HFFc6 (cell line): ENCODE measurements at places on chromosomes 13 and 19. TPM values are rescaled to one million over a fixed set of nuclear protein-coding genes. Genes with fewer than 3 reads are reported as not detected.
A peak's percentile ranks its signal among the peaks of the same experiment; 100 is the strongest.

GRCh38 chr13:100789968-100790367, 115.4 kb upstream of the TMTC4 start:
- no peak for DNase-seq

DNA sequence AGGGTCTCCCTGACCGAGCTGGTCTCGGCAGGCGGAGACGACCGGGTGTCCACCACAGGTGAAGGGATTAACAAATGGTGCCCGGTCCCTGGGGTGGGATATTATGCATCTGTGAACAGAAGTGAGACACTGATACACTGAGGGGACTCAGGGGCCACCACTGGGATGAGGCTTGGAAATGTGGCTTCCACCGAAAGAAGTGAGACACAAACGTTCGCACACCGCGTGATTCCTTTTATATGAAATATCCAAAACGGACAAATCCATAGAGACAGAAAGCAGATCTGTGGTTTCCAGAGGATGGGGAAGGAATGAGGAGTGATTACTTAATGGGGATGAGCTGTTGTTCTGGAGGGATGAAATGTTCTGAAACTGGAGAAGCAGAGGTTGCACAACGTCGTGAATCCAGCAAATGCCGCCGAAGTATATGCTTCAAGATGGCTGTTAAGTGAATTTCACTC, 47.5 kb downstream of the C13orf46 start:
- peak; percentile 61 for DNase-seq

The IL11 gene
- 26.4 to 38.8 TPM (median 36.9 TPM) in 3 replicates for total RNA-seq

The ZNF331 gene
- total RNA-seq = 10.0 to 13.0 TPM (median 10.5 TPM) in 3 replicates

- DNase-seq = no peak
Observed at GRCh38 chr19:40493778-40494177, 27.0 kb downstream of the SPTBN4 start.

The CYP2A13 gene
- total RNA-seq = not detected in 3 replicates

GRCh38 chr13:35225159-35225558, 251.3 kb downstream of the MAB21L1 start:
- DNase-seq = no peak

The KCNRG gene
- 0.32 to 0.50 TPM (median 0.45 TPM) in 3 replicates for total RNA-seq

The IRS2 gene
- total RNA-seq = 5.5 to 11.1 TPM (median 9.9 TPM) in 3 replicates

- no peak for DNase-seq
Observed at GRCh38 chr13:49220856-49221589, 885 bp downstream of the MLNR start.

- no peak for DNase-seq
Observed at GRCh38 chr13:98524793-98525192, 52.1 kb downstream of the STK24 start.

DNA sequence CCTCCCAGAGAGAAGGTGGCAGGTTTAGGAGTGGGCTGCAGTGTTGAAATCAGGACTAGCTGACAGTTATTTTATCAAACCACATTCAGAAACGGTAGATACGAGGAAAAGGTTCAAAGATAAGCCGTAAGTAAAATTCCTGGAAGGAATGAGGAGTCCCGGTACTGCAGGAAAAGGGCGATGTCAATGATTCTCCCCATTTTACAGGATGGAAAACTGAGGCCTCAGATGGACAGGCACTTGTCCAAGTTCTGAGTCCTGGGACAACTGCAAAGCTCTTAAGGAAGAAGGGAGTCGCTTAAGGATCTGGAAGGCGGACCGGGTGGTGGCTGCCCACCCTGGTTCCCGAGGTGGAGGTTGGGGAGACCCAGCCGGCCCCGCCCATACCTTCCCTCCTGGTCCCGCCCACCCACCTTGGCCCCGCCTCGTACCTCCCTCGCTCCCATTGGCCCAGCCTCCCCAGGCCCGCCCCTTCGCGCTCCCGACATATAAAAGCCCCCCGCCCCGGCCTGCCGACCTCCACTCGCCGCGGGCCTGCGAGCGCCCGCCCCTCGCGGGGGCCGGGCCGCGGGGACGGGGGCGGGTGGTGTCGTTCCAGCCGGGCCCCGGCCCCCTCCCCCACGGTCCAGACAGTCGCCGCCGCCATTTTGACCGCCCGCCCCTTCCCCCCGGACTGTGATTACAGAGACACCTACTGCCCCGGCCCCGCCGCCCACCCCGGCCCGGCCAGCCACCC, 603 bp downstream of the RFX1 start:
- peak; percentile 75 for DNase-seq
